ENCODE measurements at places on chromosomes 6 and 20.

GRCh38 chr6:88775866-88776571 is 187.4 kb downstream of the RNGTT start:
- DNase-seq = no peak

DNA sequence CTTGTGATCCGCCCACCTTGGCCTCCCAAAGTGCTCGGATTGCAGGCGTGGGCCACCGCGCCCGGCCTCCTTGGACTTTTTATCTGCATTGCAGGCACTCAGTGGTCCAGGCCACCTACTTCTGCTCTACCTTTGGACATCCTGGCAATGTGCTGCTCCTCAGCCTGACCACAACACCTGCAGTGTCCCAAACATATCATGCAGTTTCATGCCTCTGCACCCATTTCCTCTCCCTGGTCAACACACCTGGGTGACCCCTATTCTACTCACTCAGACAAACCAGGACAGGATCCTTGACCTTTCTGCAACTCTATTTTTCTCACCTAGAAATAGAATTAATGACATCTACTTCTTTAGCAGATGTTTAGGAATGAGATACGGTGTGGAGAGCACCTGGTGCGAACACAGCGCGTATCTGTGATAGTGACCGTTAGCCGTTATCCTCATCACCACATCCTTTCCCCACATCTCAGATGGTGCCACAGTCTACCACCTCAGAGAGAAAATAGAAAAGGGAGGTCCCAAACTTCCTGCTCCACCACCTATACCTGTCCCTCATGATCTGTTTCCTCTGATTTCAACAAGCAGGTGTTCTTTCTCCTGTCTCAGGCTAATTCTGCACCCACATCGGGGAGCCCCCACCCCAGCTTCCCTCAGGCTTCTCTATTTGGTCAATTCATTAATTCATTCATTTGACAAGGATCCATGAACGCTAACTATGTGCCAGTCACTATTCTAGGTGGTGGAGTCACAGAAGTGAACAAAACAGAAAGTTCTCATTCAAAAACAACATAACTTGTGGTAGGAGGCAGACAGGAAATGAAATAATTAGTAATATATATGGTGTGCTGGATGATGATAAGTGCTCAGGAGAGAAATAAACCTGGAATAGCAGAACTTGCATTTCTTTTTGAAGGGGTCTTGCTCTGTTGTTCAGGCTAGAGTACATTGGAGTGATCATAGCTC is 4.3 kb upstream of the BTN3A2 start:
- DNase-seq = peak; percentile 71

GRCh38 chr20:37416848-37417616 is 71.1 kb downstream of the SRC start:
- no peak for DNase-seq

DNA sequence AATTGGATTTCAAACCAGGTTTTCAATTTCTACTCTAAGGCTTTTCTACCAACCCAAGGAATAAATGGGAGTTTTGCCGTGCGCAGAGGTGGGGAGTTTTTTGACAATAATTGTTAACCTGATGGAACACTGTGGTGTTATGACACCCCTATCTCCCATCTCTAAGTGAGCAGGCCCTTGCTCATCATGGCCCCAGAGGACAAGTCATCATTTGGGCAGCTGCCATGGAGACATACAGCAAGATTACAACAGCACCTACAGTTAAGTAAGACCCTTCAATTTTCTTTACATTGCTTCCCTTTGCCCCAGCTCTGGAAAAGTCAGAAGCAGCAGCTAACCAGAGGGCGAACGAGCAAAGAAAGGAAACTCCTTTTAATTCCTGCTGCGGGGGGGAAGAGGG is 54.3 kb downstream of the ADGRF5 start:
- no peak for DNase-seq

- DNase-seq = no peak
Measured at GRCh38 chr20:40941133-40941610, 87.5 kb upstream of the TOP1 start.

GRCh38 chr6:154343473-154344308 is 12.9 kb downstream of the IPCEF1 start:
- no peak for DNase-seq

GRCh38 chr6:14912226-14912625 is 333.6 kb upstream of the JARID2 start:
- no peak for DNase-seq

GRCh38 chr20:5416086-5416485 is 99.3 kb upstream of the PROKR2 start:
- DNase-seq = no peak

GRCh38 chr6:97289332-97289731 is 6.3 kb upstream of the MMS22L start:
- DNase-seq = no peak

DNA sequence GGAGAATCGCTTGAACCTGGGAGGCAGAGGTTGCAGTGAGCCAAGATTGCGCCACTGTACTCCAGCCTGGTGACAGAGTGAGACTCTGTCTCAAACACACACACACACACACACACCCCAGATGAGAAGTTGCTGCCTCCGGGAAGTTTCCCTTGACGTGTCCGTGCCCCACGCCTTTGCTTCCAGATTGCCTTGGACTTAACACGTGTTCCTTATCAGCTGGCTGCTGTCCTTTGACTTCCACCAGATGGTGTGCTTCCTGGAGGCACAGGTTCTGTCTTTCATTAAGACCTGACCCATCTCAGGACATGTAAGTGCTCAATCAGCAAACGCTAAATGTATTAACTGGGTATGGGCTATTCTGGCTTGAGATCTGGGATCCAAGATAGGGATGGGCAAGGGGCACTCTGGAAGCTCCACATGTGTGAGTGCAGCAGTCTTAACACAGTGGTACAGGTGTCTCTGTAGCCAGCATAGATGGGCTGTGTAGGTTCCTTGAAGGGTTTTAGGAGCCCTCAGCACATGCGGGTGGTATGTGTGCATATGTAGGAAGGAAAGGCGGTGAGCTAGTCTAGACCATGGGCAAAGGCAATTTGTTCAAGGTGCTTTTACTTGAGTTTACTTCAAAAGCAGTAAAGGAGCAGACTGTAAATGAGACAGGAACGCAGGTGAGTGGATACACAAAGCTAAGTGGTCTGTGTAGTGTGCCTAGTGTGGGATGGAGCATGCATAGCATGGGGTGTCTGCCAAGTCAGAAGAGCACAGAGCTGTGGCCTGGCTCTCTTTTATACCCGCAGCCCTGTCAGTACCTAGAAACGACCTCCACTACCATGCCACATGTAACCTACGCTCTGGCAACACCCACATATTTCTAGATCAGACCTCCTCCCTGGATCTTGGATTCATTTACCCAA is 11.6 kb downstream of the PIGT start:
- no peak for DNase-seq

DNA sequence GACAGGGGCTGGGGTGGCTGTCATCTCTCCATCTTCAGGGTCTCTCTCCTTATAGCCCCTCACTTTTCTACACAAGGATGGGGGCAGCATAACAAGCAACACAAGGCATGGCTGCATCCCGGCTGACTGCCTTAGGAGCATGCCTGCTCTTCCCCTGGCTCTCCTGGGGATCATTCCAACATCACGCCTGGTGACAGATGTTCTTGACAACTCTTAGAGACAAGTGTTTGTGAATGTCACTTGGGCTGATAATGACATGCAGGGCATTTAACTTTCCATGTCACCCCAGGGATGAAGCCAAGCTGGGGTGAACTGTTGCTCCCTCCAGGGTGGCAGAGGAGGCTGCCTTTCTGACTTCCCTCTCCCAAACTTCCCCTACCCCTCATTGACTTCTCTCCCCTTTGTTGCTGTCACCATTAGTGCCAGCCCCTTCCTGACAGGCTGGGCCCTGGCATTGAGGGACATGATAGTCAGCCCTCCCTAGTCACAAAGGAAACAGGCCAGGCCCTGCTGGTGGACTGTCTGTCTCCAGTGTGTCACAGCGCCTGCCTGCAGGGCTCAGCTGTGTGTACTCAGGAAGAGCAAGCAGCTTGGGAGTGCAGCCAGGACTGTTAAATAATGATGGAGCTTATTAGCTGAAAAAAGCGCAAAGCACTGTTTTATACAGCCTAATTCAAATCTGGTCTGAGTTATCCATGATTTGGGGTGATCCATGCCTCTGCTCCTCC is 161.8 kb downstream of the LRFN2 start:
- DNase-seq = no peak

DNA sequence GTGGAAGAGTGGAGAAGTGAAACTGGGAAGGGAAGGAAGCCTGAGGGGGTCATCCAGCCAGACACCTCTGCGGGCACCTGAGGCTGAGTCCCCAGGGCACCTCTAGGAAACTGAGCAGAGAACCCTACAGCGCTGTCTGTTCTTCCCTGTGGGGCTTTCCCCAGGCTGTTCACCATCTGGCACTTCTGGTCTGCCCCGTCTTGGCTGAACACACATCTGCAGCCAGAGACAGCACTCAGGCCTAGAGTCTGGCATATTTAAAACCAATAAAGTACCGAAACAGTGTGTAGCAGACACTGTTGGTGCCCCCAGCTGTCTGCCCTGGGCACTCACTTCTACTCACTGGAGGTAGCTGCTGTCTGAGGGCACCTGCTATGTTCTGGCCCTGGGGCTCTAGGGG is 9.4 kb upstream of the ARFGEF2 start:
- no peak for DNase-seq

DNA sequence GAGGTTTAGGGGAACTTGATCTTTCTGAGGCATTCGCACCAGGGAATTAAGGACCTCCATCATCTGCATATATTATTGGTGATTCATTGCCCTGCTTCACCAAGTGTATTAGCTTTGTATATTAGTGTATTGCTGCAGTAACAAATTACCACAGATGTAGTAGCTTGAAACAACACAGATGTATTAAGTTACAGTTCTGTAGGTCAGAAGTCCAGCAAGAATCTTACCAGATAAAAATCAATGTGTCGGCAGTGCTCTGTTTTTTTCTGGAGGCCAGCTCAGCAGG is 65.8 kb downstream of the HMGN3 start:
- DNase-seq = no peak

- DNase-seq = no peak
Measured at GRCh38 chr20:19823216-19823615, 65.2 kb downstream of the RIN2 start.

DNA sequence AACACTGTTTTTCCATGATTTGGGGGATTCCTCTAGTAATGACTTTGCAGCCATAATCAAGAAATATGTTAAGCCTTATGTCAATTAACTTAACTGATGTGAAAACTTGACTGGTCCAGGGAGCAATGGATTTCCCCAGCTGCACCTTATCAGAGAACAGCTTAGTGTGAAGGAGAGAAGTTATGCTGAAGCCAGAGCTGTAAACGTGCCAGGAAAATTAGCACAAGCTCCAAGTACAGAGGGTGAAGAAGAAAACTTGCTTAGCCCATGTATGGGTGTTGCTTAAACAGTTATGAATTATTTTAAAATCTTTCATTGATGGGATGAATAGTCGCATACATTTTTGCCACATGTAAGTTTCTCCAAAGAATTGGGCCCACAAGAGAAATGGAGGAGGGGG is 214.9 kb upstream of the RNF217 start:
- no peak for DNase-seq

DNA sequence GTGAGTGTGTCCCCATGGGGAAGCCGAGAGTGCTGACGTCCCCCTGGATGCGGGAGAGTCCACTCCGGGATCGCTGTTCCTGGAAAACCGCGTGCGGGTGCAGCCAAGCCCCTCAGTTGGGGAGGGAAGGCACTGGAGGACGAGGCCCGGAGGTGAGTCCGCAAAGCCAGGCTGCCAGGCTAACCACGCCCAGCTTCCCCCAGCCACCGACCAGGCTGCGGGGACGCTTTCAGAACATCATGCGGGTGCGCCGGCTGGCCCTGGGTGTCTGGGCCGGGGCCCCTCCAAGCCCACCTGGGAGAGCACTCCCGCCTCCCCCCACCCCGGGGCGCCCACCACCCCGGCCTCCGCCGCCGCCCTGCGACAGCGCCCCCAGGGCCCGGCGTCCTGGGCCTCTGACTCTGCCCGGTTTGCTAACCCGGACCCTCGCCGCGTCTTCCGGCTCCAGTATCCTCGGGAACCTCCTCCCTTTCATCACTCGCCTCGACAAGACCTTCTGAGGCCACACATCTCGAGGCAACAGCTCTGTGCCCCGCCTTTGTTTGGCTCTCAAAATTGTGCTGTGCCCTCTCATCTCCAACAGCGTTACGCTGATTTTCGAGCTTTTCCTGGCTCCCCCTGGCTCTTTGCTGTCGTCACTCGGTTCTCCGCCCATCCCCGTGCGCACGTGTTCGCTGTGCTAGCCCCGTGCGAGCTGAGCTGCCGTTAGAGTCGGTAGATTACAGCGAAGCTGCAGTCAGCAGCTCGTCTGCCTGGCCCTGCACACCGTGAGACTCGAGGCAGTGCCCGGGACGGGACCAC is 47.1 kb upstream of the ENTPD6 start:
- peak; percentile 70 for DNase-seq

GRCh38 chr6:111676383-111676782 is 70.7 kb upstream of the TRAF3IP2 start:
- no peak for DNase-seq

DNA sequence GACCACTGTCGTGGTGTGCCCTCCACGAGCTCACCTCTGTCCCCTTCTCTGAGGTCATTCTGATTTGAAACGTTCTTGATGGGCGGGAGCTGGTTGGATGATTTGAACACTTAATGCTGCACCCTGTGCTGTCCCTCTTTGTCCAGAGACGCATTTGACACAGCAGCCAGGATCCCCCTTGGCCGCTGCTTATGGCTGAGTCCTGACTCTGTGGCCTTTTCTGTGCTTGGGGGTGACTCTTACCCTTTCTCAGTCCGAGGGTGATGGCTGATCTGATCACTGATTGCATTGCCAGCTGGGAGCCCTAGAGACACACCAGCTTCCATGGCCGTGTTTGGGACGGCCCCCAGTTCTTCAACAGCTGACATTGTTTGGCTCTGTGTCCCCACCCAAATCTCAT is 43.5 kb upstream of the FRMD1 start:
- DNase-seq = no peak

DNA sequence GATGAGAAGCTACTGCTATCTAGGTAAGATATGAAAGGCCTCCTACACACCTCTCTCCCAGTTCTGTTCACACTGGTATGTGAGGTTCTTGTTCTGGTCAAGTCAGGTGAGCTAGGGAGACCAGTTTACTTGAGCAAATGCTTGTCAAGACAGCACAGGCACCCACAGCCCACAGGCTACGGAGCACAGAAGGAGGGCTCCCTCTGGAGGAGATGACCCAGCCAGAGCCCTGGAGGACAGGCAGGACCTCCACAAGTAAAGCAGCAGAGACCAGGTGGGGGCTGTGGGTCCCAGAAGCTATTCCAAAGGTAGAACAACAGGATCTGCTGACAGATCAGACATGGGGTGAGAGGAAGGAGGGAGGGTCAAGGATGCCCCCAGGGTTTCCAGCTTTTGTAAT is 13.2 kb downstream of the MMP24OS start:
- DNase-seq = no peak

GRCh38 chr20:57106030-57106682 is 160.3 kb downstream of the BMP7 start:
- DNase-seq = no peak

DNA sequence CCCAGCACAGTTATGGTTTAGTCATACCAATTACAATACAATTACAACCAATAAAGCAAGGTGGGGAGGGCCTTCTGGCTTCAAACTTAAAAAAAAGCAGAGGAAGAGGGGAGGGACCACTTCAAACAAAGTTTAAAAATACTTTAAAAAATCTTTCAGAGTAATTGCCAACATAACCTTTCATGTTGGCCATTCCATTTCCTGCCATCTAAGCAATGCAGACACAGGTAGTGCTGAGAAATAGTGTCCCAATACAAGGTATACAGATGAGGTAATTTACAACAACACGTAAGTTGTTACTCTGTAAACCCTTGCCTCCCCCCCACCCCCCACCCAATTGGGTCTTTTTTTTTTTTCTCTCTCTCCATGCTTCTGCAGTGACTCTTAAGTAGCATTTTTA is 18.8 kb upstream of the TBC1D20 start:
- DNase-seq = no peak

GRCh38 chr20:50632701-50633100 is 58.6 kb downstream of the RIPOR3 start:
- no peak for DNase-seq

Data from CD4-positive, CD25-positive, alpha-beta regulatory T cell (primary cell).